ENCODE measurements at places on chromosomes 11 and 22.

GRCh38 chr11:61761440-61762222 is 9.2 kb downstream of the MYRF start:
- no peaks in the 10 kb centered on the region for H3K36me3 ChIP-seq
- H3K27ac ChIP-seq: no peak overlapping the region
- H3K27me3 ChIP-seq: peaks cover 4% of the 10 kb centered on the region
- no peak overlapping the region for H3K4me3 ChIP-seq

- DNase-seq: no peak
- H3K4me1 ChIP-seq: no peaks in the 10 kb centered on the region
- no peak overlapping the region for H3K27ac ChIP-seq
- H3K4me3 ChIP-seq: no peak overlapping the region
These were observed 257.8 kb upstream of the LUZP2 start for GRCh38 chr11:24238771-24239645.

DNA sequence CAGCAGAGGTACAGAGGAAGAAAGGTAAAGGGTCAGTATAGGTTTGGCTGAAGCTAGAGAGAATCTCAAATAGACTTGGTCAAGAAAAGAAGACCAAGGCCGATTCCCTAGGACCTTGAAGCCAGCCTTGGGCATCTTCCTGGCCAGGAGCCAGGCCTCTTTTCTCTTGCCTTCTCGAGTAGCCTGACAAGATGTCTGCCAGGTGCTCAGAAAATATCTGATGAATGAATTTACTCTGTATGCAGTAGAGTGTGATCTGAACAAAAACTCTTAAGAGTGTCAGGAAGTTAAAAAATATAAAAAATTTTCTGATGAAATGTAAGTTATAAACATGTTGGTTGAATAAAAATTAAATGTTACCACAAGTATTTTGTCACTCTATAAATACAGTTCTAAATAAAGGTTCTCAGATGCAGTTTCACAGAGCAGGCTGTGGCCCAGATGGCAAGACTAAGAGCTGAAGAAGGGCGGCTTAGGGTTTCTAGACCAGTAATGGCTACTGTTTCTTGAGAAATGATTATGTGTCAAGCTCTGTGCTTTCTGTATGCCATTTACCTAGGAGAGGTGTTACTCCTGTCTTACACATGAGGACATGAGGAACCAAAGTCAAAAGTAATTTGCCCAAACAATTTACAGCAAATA is 98.1 kb downstream of the ATXN10 start:
- no peak overlapping the region for H3K27ac ChIP-seq
- DNase-seq: no peak

DNA sequence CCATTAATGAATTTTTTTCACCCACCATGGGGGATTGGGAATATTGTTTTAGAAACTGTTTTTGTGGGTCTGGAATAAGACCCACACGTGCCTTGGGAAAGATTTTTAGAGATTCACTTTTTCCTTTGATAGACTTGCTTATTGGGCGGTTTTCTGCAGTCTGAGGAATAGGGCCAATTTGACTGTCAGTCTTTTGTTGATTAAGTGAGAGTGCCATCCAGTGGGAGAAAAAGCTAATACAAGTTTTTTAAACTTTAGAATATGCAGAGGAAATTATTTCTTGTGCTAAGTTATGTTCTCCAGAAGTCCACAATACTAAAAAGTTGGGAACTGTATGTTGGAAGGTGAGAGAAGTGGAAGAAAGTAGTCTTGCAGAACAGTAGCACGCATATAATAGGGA is 56.1 kb downstream of the PRMT3 start:
- no peak for DNase-seq
- no peak overlapping the region for H3K27ac ChIP-seq
- no peaks in the 10 kb centered on the region for H3K27me3 ChIP-seq
- no peaks in the 10 kb centered on the region for H3K36me3 ChIP-seq
- H3K4me3 ChIP-seq: no peak overlapping the region

DNA sequence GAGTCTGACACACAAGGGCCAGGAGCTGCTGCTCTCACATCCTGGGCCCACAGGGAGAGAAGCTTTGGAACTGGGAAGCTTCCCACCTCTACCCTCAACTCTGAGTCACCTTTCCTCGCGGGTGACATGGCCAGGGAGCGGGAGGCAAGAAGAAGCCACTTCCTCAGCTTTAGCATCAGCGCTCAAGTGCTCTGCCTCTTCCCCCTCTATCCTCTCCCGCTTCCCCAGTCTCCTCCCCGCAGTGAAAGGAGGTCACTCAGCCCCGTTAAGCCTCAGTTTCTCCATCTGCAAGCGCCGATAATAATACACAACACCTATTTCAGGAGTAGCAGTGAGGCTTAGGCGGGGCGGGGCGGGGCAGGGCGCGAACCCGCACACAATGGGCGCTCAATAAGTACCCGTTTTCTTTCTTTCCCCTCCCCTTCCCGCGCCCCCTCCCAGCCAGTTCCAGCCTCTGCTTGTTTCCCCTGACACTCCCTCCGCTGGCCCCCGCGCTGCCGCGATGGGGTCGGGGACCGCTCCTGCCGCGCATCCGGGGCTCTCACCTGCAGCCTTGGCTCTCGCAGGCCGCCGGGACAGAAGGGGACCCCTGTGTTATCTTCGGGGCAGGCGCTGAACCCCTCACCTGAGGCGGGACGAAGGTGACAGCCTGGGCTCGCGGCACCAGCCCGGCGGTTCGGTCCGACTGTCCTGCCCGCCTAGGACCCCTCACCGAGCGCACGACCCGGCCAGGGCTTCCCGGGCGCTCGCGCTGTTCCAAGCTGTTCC is 892 bp downstream of the GDPD5 start:
- no peak for DNase-seq
- peak overlapping the region; percentile 97 for H3K4me3 ChIP-seq
- H3K27me3 ChIP-seq: no peaks in the 10 kb centered on the region
- peaks cover 13% of the 10 kb centered on the region for H3K4me1 ChIP-seq
- no peaks in the 10 kb centered on the region for H3K36me3 ChIP-seq

GRCh38 chr22:42951093-42951710 is 63.7 kb downstream of the PACSIN2 start:
- no peaks in the 10 kb centered on the region for H3K27me3 ChIP-seq
- DNase-seq: no peak
- H3K36me3 ChIP-seq: no peaks in the 10 kb centered on the region
- H3K4me3 ChIP-seq: no peak overlapping the region
- peaks cover 86% of the 10 kb centered on the region for H3K4me1 ChIP-seq

DNA sequence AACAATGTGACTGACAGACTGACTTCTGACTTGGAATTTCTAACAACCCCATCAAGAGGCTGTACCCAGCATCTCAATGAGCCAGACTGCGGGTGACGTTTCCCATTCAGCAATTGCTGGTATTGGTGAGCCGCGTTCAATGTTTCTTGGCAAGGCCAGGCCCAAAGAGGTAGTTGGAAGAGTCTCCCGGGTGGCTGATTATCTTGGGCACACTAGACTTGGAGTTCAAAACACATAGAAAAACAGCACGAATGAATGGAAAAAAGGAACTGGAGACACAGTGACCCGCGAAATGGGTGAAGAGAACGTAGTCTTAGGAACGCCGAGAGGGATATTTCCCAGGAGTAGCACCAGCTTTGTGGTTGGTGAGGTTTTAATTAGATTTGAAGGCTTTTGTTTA is 115.7 kb downstream of the RPS6KA4 start:
- no peak overlapping the region for H3K27ac ChIP-seq
- peaks cover 59% of the 10 kb centered on the region for H3K27me3 ChIP-seq
- H3K4me3 ChIP-seq: no peak overlapping the region
- DNase-seq: no peak
- H3K36me3 ChIP-seq: no peaks in the 10 kb centered on the region

DNA sequence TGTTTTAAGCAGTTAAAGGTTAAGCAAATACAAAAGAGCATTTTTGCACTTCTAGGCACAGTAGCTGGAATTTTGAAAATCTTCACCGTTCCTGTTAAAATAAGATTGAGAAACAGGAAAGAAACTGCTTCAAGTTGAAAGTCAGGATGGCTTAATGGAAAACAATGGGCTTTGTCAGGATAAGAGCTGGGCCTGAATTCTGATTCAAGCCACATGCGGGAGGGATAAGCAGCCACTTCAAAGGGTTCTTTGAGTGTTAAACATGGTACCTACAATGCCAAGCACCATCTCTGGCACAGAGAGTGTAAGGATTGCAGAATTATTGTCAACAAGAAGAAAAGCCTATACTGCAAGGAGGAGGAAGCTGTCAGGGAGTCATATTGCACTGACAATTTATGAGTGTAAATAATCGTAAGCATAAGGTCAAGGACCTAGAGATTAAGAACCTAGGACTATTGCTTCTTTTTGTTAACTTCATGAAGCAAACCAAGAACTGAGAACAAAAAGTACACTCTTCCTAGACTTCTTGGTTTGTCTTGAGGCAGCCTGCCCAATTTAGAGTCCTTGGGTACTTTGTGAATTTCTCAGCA is 32.5 kb downstream of the MPPED2 start:
- no peak overlapping the region for H3K4me3 ChIP-seq
- no peaks in the 10 kb centered on the region for H3K27me3 ChIP-seq
- no peak for DNase-seq
- no peaks in the 10 kb centered on the region for H3K4me1 ChIP-seq
- no peak overlapping the region for H3K27ac ChIP-seq
- H3K36me3 ChIP-seq: no peaks in the 10 kb centered on the region

- H3K36me3 ChIP-seq: no peaks in the 10 kb centered on the region
- H3K4me3 ChIP-seq: no peak overlapping the region
- no peaks in the 10 kb centered on the region for H3K4me1 ChIP-seq
- H3K27me3 ChIP-seq: no peaks in the 10 kb centered on the region
- no peak for DNase-seq
These were observed 609.3 kb upstream of the CCDC90B start for GRCh38 chr11:83895516-83895915.

- H3K36me3 ChIP-seq: peaks cover 30% of the 10 kb centered on the region
- no peak overlapping the region for H3K4me3 ChIP-seq
- H3K27ac ChIP-seq: no peak overlapping the region
- no peaks in the 10 kb centered on the region for H3K27me3 ChIP-seq
- H3K4me1 ChIP-seq: peaks cover 13% of the 10 kb centered on the region
- DNase-seq: no peak
These were observed 11.6 kb downstream of the TMEM132A start for GRCh38 chr11:60935676-60936442.

DNA sequence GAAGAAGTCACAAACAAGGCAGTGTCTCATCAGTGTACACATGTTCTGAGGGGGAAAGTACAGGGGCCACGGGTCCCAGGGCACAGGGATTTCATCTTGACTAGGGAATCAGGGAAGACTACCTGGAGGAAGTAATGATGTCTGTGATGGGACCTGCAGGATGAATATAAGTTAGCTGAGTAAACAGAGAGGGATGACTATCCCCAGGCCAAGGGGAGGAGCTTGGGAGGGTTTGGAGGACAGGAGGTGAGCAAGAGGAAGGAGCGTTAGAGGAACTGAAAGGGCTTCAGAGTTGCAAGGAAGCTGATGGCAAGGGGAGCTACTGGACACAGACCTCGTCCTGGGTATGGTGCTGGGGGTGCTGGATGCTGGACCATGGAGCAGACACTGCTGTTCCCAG is 56.4 kb downstream of the TRAF6 start:
- no peaks in the 10 kb centered on the region for H3K36me3 ChIP-seq
- H3K27ac ChIP-seq: no peak overlapping the region
- H3K27me3 ChIP-seq: no peaks in the 10 kb centered on the region

DNA sequence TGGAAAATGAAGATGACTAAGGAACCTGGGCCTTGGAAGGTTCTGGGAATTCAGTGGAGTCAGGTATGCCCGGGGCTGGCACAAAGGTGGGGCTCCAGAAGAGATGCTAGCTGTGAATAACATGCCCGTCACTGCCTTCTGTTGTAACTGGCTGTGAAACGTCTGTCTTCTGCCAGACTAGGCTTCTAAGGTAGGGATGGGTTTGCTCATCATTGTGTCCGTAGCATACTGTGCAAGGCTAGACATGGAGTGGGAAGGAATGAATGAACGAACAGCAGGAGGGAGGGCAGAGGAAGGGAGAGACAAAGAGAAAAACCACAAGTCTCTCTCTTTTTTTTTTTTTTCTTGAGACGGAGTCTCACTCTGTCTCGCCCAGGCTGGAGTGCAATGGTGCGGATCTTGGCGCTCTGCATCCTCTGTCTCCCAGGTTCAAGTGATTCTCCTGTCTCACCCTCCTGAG is 327.4 kb downstream of the MN1 start:
- H3K4me3 ChIP-seq: no peak overlapping the region
- no peaks in the 10 kb centered on the region for H3K27me3 ChIP-seq
- peaks cover 11% of the 10 kb centered on the region for H3K4me1 ChIP-seq
- H3K36me3 ChIP-seq: no peaks in the 10 kb centered on the region
- no peak overlapping the region for H3K27ac ChIP-seq

DNA sequence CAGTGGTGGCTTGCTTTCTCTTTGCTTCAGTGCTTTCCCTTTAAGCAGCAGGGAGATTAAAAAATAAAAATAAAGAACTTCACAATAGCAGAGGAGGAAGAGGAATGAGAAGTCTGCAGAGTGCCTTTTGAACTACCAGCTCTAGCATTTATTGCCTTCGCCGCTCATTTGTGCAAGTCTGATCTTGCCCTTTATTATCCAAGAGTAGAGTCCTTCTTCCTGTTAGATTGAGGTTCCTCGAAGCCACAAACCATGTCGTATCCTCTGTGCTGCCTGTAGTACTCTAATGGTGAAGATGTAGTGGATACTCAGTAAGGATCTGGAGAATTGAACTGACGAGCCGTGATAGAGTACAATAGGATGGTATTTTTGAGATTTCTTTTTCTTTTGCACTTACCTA is 101.2 kb upstream of the RAG2 start:
- no peak overlapping the region for H3K27ac ChIP-seq
- H3K36me3 ChIP-seq: no peaks in the 10 kb centered on the region
- H3K4me1 ChIP-seq: no peaks in the 10 kb centered on the region

GRCh38 chr11:1718326-1718725 is 21.3 kb downstream of the KRTAP5-6 start:
- H3K4me3 ChIP-seq: no peak overlapping the region
- H3K4me1 ChIP-seq: no peaks in the 10 kb centered on the region
- DNase-seq: no peak
- H3K27ac ChIP-seq: no peak overlapping the region

DNA sequence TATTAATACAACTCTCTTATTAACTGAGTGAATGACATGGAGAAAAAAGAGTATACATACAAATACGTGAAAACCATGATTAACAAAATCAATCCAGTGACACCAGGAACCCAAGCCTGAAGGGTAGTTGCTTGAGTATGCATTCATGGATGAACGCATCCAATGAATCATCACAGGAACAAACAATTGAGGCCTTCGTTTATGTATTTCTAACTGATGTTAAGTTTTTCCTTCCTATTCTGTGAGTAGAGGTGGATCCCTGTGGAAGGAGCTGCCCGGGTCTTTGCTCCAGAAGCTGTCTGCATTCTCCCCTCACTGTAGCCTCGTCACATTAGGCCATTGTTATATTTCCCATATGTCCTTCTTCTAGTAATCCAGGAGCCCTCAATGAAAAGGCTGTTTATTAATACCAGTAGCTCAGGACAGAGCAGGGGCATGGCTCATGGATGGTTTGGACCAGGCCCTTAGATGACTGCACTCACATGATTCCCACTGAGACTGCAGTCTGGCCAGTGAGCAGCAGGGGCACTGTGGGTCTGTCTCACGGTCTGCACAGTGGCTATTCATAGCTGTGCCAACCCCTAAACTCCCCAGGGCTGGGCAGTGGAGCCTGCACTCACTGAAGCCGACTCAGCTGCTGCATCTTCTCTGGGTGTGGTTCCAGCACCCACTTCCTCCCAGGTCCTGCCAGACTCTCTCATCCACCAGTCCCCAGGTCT is 128.1 kb upstream of the TOP3B start:
- H3K36me3 ChIP-seq: no peaks in the 10 kb centered on the region
- DNase-seq: no peak
- no peaks in the 10 kb centered on the region for H3K27me3 ChIP-seq
- H3K27ac ChIP-seq: no peak overlapping the region
- H3K4me1 ChIP-seq: no peaks in the 10 kb centered on the region
- no peak overlapping the region for H3K4me3 ChIP-seq
